ENCODE measurements at places on chromosomes 3 and 15. TPM values are rescaled to one million over a fixed set of nuclear protein-coding genes. Genes with fewer than 3 reads are reported as not detected.

DNA sequence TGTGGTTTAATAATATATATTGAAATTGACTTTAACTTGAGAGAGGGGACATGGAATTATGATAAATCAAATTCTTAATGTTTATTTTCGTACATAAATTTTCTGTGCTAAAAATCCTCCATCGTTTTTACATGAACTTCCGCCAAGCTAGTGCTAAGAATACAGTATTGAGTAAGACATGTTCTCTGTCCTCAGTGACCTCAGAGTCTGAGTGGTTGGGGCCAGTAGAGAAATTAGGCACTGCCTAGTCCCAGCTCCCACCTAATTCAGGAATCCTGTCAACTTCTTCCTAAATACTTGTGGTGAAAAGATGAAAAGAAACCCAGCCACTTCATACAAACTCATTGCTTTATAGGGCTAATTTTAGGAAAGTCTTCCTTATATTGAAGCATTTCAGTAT lies 110.3 kb downstream of the PPP2R3A start:
- no peaks in the 10 kb centered on the region for H3K36me3 ChIP-seq
- no peaks in the 10 kb centered on the region for H3K27me3 ChIP-seq
- no peak overlapping the region for H3K27ac ChIP-seq
- no peak for DNase-seq

GRCh38 chr3:133948996-133949395 lies 53.3 kb upstream of the RAB6B start:
- no peaks in the 10 kb centered on the region for H3K4me1 ChIP-seq
- no peak overlapping the region for H3K27ac ChIP-seq
- no peak for DNase-seq
- no peaks in the 10 kb centered on the region for H3K36me3 ChIP-seq
- no peak overlapping the region for H3K4me3 ChIP-seq

DNA sequence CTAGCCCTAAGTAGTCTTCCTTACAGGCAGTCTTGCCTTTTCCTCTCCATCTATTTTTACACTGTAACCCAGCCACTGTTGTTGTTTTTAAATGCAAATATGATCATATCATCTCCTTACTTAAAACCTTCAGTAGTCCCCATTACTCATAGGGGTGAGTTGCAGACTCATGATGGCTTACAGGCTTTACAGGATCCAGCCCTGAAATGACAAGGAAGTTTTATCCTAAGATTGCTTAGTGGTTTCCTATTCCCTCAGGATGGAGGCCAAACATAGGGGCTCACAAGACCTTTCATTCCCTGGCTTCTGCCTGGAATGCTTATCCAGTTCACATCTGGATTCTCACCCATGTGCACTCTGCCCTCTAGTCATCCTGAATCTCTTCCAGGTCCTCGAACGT lies 27.7 kb upstream of the PCOLCE2 start:
- H3K4me1 ChIP-seq, result no peaks in the 10 kb centered on the region
- no peaks in the 10 kb centered on the region for H3K36me3 ChIP-seq
- H3K4me3 ChIP-seq, result no peak overlapping the region
- H3K27me3 ChIP-seq, result no peaks in the 10 kb centered on the region
- no peak overlapping the region for H3K27ac ChIP-seq

DNA sequence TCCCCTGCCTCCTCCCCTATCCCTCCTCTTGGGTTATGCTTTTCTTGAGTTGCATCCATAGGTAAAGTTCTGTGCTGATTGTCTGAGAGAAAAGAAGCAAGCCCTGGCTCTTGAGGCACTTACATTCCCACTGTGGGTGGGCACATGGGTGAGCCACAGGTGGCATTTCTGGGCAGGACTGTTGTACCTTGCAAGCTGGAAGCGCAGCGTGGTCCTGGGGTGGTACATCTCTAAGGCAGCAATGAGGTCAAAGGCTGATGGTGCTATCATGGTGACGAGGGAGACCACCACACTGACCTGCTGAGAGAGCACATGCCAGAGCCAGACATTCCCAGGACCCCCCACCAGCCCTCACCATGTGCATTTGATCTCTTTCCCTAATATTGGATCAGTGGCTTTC lies 24.7 kb downstream of the TMC3 start:
- no peak for DNase-seq
- H3K36me3 ChIP-seq, result no peaks in the 10 kb centered on the region
- no peak overlapping the region for H3K4me3 ChIP-seq
- H3K27me3 ChIP-seq, result no peaks in the 10 kb centered on the region
- no peak overlapping the region for H3K27ac ChIP-seq

DNA sequence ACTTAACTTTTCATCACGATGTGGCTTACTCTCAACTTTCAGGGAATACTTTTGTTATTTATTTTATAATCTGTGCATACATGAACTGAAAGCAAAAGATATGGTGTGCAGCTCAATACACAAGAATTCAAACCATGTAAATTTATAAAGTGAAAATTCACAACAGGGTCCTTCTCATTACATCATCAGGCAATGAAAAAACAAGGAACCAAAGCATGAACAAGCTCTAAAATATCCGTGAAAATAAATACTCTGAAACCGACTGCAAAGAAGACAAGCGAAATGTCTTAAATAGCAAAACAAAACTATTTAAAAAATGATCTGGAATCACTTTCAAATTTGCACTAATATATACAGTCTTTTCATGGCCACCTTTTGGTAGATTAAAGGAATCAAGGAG lies 28.9 kb downstream of the GNB5 start:
- no peak for DNase-seq
- H3K4me3 ChIP-seq, result no peak overlapping the region
- no peak overlapping the region for H3K27ac ChIP-seq
- H3K36me3 ChIP-seq, result no peaks in the 10 kb centered on the region

GRCh38 chr15:85407421-85408269 lies 27.2 kb downstream of the AKAP13 start:
- no peak for DNase-seq
- H3K4me3 ChIP-seq, result no peak overlapping the region
- no peaks in the 10 kb centered on the region for H3K27me3 ChIP-seq
- no peak overlapping the region for H3K27ac ChIP-seq

DNA sequence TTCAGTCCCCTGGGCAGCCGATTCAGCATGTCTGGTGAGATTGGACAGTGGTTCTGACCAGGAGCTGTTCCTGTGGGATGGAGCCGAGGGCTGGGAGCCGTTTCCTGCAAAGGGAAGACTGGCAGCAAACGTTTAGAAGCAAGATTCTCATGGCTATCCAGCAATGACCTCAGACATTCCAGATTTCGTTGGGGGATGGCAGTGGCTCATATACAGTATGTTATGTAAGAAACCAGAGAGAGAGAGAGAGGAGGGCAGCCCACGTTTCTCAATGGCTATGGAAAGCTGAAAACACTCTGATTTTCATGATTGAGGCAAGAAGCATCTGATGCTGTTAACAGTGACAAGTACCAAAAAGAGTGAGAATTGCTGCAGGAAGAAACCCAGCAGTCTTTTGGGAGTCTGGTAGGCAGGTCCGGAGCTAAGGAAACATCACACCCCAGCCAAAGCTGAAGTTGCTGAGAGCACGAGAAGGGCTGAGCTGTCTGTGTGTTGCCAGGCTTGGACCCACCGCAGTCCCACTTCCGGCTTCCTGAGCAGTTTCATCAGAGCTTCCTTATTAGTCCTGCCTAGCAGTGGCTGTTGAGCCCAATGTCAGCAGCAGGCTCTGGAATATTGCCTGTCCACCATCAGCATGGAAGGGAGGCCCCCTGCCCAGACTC lies 25.6 kb upstream of the VPS8 start:
- H3K27ac ChIP-seq, result peak overlapping the region; percentile 40
- peak; percentile 56 for DNase-seq
- H3K36me3 ChIP-seq, result no peaks in the 10 kb centered on the region
- no peaks in the 10 kb centered on the region for H3K4me1 ChIP-seq

GRCh38 chr3:8608791-8609467 lies 35.7 kb downstream of the SSUH2 start:
- no peaks in the 10 kb centered on the region for H3K36me3 ChIP-seq
- no peaks in the 10 kb centered on the region for H3K27me3 ChIP-seq
- no peak for DNase-seq
- H3K4me3 ChIP-seq, result no peak overlapping the region

DNA sequence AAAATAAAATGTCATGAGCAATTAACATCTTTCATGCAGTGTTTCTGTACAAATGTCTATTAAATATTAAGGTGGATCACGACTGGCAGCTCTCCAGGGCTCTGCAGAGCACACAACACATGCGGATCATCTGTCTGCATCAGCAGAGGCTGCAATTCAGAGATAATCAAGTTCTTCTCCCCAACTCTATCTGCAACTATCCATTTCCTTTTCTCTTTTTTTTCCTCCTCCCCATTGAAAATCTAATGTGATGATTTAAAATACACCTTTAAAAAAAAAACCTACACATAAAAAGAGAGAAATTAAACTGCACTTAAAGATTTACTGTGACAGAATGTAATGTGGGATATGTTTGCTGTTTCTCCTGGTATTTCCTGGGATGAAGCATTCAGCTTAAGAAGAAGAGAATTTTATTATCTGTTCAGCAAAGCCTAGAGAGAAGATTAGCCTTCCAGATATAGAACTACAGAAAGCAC lies 352.6 kb upstream of the CCDC54 start:
- H3K36me3 ChIP-seq, result no peaks in the 10 kb centered on the region
- H3K4me1 ChIP-seq, result no peaks in the 10 kb centered on the region
- no peak overlapping the region for H3K27ac ChIP-seq

- H3K4me1 ChIP-seq, result peaks cover 46% of the 10 kb centered on the region
- H3K27ac ChIP-seq, result peak overlapping the region; percentile 98
- peak; percentile 82 for DNase-seq
- no peaks in the 10 kb centered on the region for H3K27me3 ChIP-seq
- H3K36me3 ChIP-seq, result no peaks in the 10 kb centered on the region
These were observed 868 bp upstream of the TMEM87A start for GRCh38 chr15:42273900-42274701.

DNA sequence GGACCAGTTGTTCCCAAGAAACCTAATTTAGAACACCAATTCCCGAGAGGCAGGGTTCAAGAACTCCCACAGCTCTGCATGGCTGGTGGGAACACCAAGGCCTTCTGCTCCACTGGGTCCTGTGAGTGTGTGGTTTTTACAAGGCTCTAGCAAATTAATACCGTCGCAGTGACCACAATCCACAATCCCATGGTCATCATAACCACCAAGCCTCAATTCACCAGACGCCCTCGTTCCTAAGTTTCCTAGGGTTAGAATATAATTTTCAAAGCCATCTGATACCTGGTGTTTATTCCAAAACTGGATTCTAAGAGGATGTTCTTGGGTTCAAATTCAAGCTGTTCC lies 114.9 kb upstream of the RPL32 start:
- no peak overlapping the region for H3K4me3 ChIP-seq
- H3K36me3 ChIP-seq, result no peaks in the 10 kb centered on the region
- no peak for DNase-seq
- H3K4me1 ChIP-seq, result peaks cover 25% of the 10 kb centered on the region
- H3K27ac ChIP-seq, result no peak overlapping the region

GRCh38 chr3:196341137-196341536 lies 2.9 kb upstream of the TM4SF19 start:
- no peak for DNase-seq
- no peaks in the 10 kb centered on the region for H3K27me3 ChIP-seq
- no peak overlapping the region for H3K4me3 ChIP-seq
- H3K36me3 ChIP-seq, result no peaks in the 10 kb centered on the region
- H3K27ac ChIP-seq, result no peak overlapping the region

GRCh38 chr3:43707998-43708397 lies 17.3 kb downstream of the ABHD5 start:
- peaks cover 3% of the 10 kb centered on the region for H3K4me1 ChIP-seq
- H3K4me3 ChIP-seq, result no peak overlapping the region
- H3K36me3 ChIP-seq, result peaks cover 12% of the 10 kb centered on the region

DNA sequence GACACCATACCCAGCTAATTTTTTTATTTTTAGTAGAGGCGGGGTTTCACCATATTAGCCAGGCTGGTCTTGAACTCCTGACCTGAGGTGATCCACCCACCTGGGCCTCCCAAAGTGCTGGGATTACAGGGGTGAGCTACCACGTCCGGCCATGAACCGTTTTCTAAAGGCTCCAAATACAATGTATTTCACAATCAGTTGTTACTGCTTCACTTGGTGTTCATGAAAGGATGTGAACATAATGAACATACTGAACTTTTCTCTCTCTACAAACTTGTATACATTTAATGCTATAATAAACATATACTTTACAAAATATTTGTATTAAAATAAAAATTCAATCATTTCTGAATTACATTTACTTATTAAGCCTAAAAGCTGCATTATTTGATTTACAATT lies 28.9 kb downstream of the TBL1XR1 start:
- no peak overlapping the region for H3K4me3 ChIP-seq
- H3K27me3 ChIP-seq, result no peaks in the 10 kb centered on the region

- no peak overlapping the region for H3K4me3 ChIP-seq
- no peaks in the 10 kb centered on the region for H3K27me3 ChIP-seq
- H3K27ac ChIP-seq, result no peak overlapping the region
These were observed 484.4 kb upstream of the TPRG1 start for GRCh38 chr3:188687389-188687788.

- H3K36me3 ChIP-seq, result no peaks in the 10 kb centered on the region
- no peak for DNase-seq
- H3K4me3 ChIP-seq, result no peak overlapping the region
- no peaks in the 10 kb centered on the region for H3K4me1 ChIP-seq
- H3K27ac ChIP-seq, result no peak overlapping the region
These were observed 69.1 kb upstream of the TAMM41 start for GRCh38 chr3:11915621-11916424.

- peaks cover 22% of the 10 kb centered on the region for H3K4me1 ChIP-seq
- no peaks in the 10 kb centered on the region for H3K36me3 ChIP-seq
- no peaks in the 10 kb centered on the region for H3K27me3 ChIP-seq
- no peak overlapping the region for H3K27ac ChIP-seq
- no peak overlapping the region for H3K4me3 ChIP-seq
These were observed 1.4 kb downstream of the KBTBD13 start for GRCh38 chr15:65077981-65078352.

GRCh38 chr3:70094197-70094596 lies 94.7 kb downstream of the SAMMSON start:
- no peaks in the 10 kb centered on the region for H3K4me1 ChIP-seq
- H3K27ac ChIP-seq, result no peak overlapping the region
- no peak for DNase-seq
- H3K27me3 ChIP-seq, result no peaks in the 10 kb centered on the region

- H3K4me1 ChIP-seq, result no peaks in the 10 kb centered on the region
- H3K27ac ChIP-seq, result no peak overlapping the region
- H3K36me3 ChIP-seq, result no peaks in the 10 kb centered on the region
- H3K4me3 ChIP-seq, result no peak overlapping the region
- H3K27me3 ChIP-seq, result no peaks in the 10 kb centered on the region
These were observed 62.8 kb downstream of the MDFIC2 start for GRCh38 chr3:70249509-70250160.

Gene MED12L
- 8.6 TPM for total RNA-seq

Gene SUCNR1
- total RNA-seq, result 0.14 TPM

Gene UPK1B
- total RNA-seq, result 0.95 TPM

Gene HOMER2
- total RNA-seq, result 0.40 TPM

Gene OR4F6
- total RNA-seq, result not detected

Gene EPHB3
- 17.7 TPM for total RNA-seq

Gene GOLGA6L22
- total RNA-seq, result not detected

Gene THAP10
- not detected for total RNA-seq

Gene SPATA12
- total RNA-seq, result not detected

Gene SCG5
- total RNA-seq, result 1.6 TPM

Gene RETNLB
- 14.2 TPM for total RNA-seq

Gene NMNAT3
- total RNA-seq, result 1.5 TPM

Gene GYG1
- total RNA-seq, result 33.9 TPM

Gene HGD
- total RNA-seq, result 68.8 TPM

Gene FRMD5
- 1.5 TPM for total RNA-seq

Gene CCDC33
- total RNA-seq, result 0.16 TPM

Gene GOLGA6A
- total RNA-seq, result not detected

Gene TEX9
- 3.4 TPM for total RNA-seq

Gene WDR93
- not detected for total RNA-seq
